ENCODE measurements at places on chromosomes 3 and 15.

- DNase-seq, result no peak
Measured at GRCh38 chr15:57949374-57949943, 116.1 kb downstream of the ALDH1A2 start.

- DNase-seq, result no peak
Measured at GRCh38 chr3:95407709-95408463, 1345.0 kb downstream of the NSUN3 start.

- no peak for DNase-seq
Measured at GRCh38 chr15:67241132-67241855, 13.2 kb downstream of the AAGAB start.

DNA sequence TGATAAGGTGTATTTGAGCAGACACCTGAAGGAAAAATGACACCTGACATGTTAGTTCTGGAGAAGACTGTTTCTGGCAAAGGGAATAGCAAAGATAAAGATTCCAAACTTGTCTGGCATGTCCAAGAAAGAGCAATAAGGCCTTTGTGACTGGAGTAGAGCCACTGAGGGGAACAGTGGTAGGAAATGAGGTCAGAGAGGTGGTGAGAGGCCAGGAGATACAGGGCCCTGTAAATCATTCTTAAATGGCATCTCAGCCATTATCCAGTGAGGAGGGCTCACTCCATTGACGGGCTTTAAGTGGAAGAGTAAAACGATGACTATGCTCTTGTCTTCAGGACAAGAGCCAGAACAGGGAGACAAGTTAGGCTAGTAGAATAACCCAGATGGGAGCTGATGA is 4.5 kb downstream of the SLC49A4 start:
- no peak for DNase-seq

All from left ventricle myocardium superior (tissue), 1 donor.